ENCODE measurements at places on chromosomes 7 and 10.

GRCh38 chr10:132785723-132786475 is at the start of gene NKX6-2:
NKX6-2 (minus strand) TSS chr10:132786147; CDS start chr10:132785948, 199 bp downstream.
- DNase-seq: no peak

GRCh38 chr7:134619627-134620331 is 26.9 kb upstream of the BPGM start:
- no peak for DNase-seq

DNA sequence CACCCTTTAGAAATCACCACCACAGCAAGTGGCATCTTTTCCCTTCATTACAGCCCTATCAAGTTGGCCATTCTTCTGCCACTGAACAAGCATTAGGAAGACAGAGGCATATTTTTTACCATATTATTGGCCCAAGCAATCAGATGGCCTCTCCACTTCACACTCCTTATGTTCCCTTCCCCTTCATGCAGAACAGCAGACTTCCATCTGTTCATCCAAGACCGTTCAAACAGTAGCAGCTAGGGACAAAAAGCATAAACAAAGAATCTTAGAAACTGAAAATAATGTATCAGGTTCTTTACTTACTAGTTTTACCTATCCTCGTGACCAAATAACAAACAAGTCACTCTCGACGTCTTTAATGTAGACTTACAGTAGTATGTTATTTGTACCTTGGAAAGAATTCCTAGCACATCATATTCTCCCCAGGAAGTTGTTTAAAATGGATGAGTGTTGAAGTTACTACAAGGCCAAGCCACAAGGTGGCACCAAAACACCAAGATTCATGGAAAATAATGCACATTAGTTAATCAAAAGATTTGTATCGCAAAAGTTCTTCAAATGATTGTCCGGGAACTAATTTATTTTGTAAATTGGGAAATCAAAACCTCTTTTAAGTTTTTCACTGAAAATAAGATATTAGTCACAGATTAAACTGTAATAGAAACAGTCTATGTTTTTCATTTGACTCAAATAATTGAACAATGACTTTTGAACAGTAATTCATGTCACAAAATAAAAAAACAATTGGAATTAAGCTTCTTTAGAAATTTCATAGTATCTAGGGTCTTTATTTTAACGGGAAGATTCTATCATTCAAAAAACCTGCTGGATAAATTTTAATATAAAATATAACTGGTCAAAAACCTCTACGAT is 112.1 kb downstream of the VPS41 start:
- DNase-seq: peak; percentile 43

DNA sequence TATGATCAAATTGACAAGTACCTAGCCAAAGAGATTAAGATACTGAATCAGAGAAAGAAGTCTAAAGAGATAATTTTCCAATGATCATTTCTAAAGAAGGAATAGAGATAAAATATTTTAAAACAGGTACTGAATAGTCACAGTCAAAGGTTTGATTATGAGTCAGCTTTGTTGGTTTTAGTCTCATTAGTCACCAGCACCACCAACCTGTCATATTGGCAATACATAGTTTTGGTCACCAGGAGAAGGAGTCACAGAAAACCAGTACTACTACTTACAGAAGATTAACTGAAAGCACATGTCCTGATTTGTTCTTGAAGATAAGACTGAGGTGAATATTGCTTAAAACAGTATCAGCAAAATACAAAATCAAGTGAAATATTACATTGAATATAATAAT is 34.6 kb downstream of the ZEB1 start:
- no peak for DNase-seq

DNA sequence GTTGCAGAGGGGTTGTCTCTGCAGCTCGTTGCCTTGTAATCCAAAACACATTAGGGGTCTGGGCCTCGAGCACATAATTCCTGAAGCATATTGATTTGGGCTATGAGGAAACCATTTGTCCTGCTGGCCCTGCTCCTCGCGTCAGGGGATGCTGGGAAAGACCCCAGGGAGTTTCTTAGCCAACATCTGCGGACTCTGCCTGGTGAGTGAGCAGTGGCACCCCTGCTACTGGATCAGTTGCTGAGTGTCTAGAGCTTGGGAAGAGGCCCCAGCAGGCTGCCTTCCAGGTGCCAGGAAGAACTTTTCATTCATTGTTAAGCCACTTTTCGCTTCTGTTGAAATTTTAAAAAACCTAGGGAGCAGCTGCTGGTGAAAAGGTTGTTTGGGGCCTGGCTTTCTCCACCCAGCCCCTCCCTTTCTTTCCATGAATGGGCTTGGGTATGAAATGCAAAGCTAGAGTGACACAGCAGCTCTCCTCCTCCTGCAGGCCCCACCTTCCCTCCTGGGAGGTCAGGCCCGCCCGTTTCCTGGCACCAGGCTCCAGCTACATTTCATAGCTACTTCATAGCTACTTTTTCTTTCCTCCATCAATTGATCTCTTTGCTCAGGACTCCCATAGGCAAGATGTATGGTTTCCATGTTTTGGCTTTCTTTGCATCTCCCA is 26.8 kb downstream of the TACR2 start:
- peak; percentile 54 for DNase-seq

GRCh38 chr10:33183655-33184054 is 150.8 kb downstream of the NRP1 start:
- DNase-seq: no peak

DNA sequence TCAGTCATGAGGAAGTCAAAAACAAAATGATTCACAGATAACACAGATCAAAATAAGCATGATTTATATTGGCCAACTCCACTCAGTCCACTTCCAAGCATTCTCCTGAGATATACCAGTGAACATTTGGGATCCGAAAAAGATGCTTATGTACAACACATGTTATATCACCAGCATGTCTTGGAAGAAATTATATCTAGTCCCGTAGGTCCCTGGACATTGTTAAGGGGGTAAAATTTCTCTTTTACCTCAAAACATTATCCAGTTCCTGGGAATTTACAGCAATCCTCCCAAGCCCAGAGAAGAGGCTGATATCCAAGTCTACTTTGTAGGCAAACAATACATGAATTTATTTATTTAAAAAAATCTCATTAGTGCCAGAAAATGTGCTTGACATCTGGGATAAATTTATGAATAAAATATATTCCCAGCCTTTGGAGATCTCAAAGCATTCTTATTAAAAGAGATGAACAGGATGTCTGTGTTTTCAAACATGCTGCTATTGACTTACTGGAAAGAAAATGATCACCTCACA is 582.2 kb upstream of the ZWINT start:
- DNase-seq: no peak

GRCh38 chr7:39517240-39517639 is 49.0 kb upstream of the YAE1 start:
- no peak for DNase-seq

GRCh38 chr7:81030472-81030871 is 111.6 kb upstream of the SEMA3C start:
- no peak for DNase-seq

DNA sequence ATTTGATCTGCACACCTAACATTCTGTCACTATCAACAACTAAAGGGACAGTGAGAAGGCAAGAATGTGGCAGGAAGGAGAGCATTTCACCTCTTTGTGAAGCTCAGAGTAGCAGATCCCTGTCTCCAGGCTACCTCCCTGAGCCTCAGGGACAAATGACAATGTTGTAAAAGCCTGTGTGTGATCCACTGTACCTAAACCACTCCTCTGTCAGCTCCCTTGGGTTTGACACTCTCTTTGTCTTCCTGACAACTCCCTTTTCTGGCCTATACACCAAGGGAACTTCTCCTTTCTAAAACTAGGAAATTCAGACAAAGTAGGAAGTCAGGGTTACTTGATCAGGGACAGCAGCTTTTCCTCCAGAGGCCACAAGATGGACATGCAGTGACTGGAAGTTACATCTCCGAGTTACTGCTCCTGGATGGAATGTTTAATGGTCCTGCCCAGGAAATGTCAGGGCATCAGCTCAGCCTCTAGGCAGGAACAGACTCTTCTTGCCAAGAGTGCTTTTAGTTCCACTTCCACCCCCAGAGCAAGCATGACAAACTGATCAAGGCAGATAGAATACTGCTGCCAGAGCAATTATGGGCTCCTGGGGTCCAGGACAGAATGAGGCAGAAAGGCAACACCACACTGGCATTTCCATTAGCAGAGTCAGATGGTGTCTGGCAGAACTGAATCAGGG is 1014.5 kb upstream of the LRRTM3 start:
- DNase-seq: no peak

DNA sequence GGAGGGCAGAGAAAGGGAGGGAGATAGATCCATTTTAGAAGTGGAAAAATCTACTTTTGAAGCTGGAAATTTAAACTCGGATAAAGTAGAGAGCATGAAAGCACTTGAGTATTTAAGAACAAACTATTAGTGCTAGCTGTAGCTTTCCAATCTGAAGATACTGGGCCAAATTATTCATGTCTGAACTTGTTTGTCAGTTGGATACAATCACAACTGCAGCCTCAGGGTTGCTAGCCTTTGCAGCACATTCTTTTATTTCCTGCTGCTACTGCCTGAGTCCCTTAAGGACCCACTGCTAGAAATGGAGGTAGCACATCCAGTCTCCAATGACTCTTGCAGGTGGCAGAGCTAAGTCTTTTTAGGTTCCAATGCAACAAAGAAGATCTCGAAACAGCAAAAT is 8.3 kb upstream of the SLC25A13 start:
- peak; percentile 36 for DNase-seq

- DNase-seq: no peak
These were observed 691.8 kb downstream of the SUGCT start for GRCh38 chr7:40826411-40827221.

DNA sequence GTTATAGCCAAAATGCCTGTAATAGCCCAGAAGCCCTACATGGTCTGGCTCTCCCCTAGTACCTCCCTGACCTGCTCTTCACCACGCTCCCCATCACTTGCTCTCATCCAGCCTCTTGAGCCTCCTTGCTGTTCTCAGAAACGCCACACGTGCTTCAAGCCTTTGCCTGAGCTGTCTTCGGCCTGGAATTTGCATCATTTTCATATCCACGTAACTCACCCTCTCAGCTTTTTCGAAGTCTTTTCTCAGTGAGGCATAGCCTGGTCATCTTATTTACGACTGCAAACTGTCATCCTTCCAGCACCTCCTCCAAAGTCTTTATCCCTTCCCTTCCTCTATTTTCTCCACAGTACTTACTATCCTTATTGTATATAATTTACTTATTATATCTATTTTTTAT is 151.0 kb upstream of the AHR start:
- DNase-seq: no peak

- no peak for DNase-seq
These were observed 2.4 kb downstream of the IPMK start for GRCh38 chr10:58265249-58265648.

Measured in prostate gland (tissue), 2 donors.